ENCODE measurements at places on chromosomes 11 and 22. TPM values are rescaled to one million over a fixed set of nuclear protein-coding genes. Genes with fewer than 3 reads are reported as not detected.

DNA sequence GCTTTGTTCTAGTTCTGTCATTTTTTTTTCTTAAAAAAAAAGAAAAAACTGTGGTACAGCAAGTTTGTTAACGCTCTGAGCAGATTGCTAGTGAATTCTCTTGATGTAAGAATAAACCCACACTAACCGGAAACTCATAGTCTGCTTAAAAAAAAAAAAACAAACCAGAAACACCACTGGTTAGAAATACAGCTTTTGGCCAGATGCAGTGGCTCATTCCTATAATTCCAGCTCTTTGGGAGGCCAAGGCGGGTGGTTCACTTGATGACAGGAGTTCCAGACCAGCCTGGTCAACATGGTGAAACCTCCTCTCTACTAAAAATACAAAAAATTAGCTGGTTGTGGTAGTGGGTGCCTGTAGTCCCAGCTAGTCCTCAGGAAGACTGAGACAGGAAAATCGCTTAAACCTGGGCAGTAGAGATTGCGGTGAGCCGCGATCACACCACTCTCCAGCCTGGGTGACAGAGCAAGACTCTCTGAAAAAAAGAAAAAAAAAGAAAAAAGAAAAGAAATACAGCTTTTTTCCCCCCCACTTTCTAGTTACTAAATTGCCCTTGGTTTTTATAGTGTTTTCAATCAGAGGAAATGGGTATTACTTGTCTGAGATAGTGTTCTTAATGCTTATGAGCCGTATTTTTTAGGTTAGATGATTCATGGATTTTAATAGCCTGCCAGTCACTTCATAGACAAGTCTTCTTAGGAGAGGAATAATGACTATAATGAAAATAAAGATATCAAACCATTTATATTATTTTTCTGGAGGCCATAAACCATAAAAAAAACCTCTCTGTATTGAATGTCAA lies 222.8 kb downstream of the DDX10 start:
- H3K27ac ChIP-seq, result no peak overlapping the region
- H3K4me1 ChIP-seq, result no peaks in the 10 kb centered on the region
- H3K27me3 ChIP-seq, result no peaks in the 10 kb centered on the region
- no peak for DNase-seq

DNA sequence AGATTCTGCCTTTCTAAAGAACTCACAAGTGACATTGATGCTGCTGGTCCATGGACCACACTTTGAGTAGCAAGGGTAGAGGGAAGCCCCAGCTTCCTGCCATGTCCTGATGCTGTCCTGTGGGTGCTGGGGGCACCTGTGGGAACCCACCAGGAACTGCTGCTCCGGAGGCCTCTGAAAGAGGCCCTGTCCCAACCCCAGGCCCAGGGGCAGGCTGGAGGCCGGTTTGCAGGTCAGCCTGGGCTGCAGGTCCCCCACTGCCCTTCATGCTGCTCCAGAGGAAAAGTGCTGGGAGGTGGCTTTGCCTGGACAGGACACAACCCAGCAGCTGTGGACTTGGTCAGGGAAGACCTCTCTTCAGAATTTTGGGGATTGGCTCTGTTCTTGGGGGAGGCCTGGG lies 44.8 kb upstream of the SLC22A12 start:
- no peaks in the 10 kb centered on the region for H3K4me1 ChIP-seq
- no peaks in the 10 kb centered on the region for H3K36me3 ChIP-seq
- DNase-seq, result no peak
- H3K27me3 ChIP-seq, result no peaks in the 10 kb centered on the region
- no peak overlapping the region for H3K27ac ChIP-seq

POLD4 gene
- total RNA-seq, result 78.9 TPM

TENM4 gene
- 1.4 TPM for total RNA-seq

GAL3ST3 gene
- not detected for total RNA-seq

DNA sequence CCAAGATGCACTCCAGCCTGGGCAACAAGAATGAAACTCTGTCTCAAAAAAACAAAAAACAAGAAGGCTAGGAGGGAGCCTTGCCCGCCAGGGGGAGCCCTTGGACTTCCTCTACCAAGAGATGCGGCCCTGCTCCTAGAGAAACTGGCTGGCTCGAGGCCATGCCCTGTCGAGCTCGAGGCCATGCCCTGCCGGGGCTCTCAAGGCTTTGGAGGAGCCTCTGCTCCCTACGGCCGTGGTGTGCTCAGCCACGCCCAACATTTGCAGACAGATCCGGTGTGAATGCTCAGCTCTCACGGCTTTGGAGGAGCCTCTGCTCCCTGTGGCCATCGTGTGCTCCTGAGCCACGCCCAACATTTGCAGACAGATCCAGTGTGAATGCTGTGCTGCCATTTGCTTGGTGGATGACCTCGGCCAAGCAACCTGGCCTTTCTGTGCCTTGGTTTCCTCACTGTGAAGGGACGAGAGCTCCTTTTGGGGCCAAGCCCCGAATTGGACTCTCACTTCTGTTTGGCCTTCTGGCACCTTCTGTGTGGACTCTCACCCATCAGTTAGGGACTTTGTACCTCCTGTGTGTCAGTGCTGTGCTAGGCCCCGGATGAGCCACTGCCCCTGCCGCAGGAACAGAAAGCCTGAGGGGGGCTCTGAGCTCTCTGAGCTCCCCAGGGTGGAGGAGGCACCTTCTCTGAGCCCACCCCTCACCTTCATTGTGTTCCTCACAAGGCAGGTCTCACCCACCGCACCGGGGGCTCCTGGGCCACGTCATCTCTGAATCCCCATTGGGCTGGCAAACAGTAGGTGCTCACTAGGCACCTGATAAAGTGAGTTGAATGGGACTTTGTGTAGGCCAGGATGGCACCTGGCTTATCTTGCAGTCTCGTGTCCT lies 14.1 kb downstream of the C11orf24 start:
- no peaks in the 10 kb centered on the region for H3K36me3 ChIP-seq
- H3K4me3 ChIP-seq, result peak overlapping the region; percentile 28
- DNase-seq, result peak; percentile 98
- no peaks in the 10 kb centered on the region for H3K27me3 ChIP-seq
- H3K4me1 ChIP-seq, result peaks cover 19% of the 10 kb centered on the region
- no peak overlapping the region for H3K27ac ChIP-seq

- H3K27ac ChIP-seq, result no peak overlapping the region
- no peaks in the 10 kb centered on the region for H3K36me3 ChIP-seq
- H3K4me1 ChIP-seq, result no peaks in the 10 kb centered on the region
- DNase-seq, result no peak
Observed at GRCh38 chr22:32712644-32713355, 88.7 kb upstream of the TIMP3 start.

- H3K36me3 ChIP-seq, result no peaks in the 10 kb centered on the region
- no peak overlapping the region for H3K4me3 ChIP-seq
- H3K27ac ChIP-seq, result no peak overlapping the region
- H3K27me3 ChIP-seq, result no peaks in the 10 kb centered on the region
- H3K4me1 ChIP-seq, result no peaks in the 10 kb centered on the region
Observed at GRCh38 chr22:23121424-23121823, 20.4 kb downstream of the RSPH14 start.

MS4A4A gene
- 49.9 TPM for total RNA-seq

AGBL2 gene
- not detected for total RNA-seq

- no peaks in the 10 kb centered on the region for H3K27me3 ChIP-seq
- H3K4me3 ChIP-seq, result peak overlapping the region; percentile 63
- H3K4me1 ChIP-seq, result peaks cover 51% of the 10 kb centered on the region
- peak overlapping the region; percentile 67 for H3K27ac ChIP-seq
Observed at GRCh38 chr11:46295312-46296058, 18.0 kb downstream of the CREB3L1 start.

TYR gene
- not detected for total RNA-seq

CD248 gene
- total RNA-seq, result 20.0 TPM

DNA sequence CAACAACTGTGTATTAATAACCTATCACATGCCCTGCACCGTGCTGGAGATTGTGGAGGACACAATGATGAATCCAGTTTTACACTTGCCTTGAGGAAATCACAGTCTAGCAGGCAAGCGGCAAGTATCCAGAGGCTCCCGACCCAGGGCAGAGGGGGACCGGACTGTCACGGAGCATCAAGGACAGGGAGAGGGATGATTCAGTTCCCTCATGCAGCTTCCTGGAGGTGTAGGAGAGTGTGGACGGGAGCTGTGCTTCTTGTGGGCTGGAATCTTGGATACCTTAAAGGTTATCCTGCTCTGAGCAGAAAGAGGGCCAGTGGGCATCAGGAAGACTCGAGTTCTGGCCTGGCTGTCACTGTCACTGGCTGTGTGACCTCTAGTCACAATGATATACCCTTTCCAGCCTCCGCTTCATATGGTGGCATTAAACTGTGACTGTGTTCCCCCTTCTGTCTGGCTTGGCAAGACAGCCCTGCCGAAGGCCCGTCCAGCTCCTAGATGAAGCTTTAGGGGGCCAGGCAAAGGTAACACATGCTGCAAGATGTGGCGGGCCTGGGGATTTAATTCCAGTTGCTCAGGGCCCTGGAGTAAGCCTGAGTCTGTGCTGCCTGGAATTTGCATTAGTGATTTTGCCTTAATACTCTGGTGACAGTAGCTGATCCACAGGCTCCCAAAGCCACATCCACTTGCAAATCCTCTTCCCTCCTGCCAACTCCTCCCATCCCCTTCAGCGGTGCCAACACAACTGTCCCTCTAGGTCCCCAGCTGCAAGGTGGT lies 162.8 kb downstream of the DSCAML1 start:
- DNase-seq, result peak; percentile 44
- no peaks in the 10 kb centered on the region for H3K27me3 ChIP-seq
- H3K36me3 ChIP-seq, result no peaks in the 10 kb centered on the region
- no peak overlapping the region for H3K4me3 ChIP-seq
- H3K27ac ChIP-seq, result no peak overlapping the region
- H3K4me1 ChIP-seq, result no peaks in the 10 kb centered on the region

DNA sequence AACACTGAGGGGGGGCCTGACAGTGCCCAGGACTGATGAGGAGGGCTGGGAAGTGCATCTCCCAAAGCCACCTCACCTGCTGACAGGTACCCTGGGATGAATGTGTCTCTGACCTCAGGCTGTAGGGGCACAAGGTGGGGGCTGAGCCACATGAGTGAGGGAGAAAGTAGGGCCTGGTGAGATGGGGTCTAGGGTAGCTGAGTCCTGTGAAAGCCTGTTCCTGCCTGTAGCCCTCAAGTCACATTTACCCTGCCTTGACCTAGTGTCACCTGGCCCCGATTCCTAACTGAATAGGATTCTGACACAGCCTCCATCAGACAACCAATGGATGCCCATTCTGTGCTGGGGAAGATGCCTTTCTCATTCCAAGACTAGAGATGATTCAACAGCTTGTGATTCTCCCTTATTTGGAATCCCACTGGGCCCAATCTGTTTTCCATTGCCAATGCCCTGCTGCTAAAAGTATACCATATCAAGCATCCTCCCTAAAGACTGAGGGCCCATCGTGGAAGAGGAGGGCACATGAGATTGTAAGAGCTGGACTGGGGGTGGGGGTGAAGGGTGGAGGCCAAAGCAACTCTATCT lies 11.1 kb upstream of the RFPL1 start:
- H3K4me3 ChIP-seq, result no peak overlapping the region
- no peak overlapping the region for H3K27ac ChIP-seq
- no peak for DNase-seq
- H3K4me1 ChIP-seq, result no peaks in the 10 kb centered on the region

GRCh38 chr11:88552379-88553062 lies 215.0 kb upstream of the CTSC start:
- H3K27ac ChIP-seq, result no peak overlapping the region
- H3K4me3 ChIP-seq, result no peak overlapping the region
- no peak for DNase-seq
- H3K36me3 ChIP-seq, result no peaks in the 10 kb centered on the region

GRCh38 chr22:19667872-19668740 lies 46.2 kb upstream of the SEPTIN5 start:
- no peaks in the 10 kb centered on the region for H3K36me3 ChIP-seq
- peaks cover 5% of the 10 kb centered on the region for H3K27me3 ChIP-seq
- H3K4me3 ChIP-seq, result no peak overlapping the region
- peaks cover 12% of the 10 kb centered on the region for H3K4me1 ChIP-seq
- DNase-seq, result no peak
- H3K27ac ChIP-seq, result no peak overlapping the region

GRAMD1B gene
- 5.0 TPM for total RNA-seq

ANO1 gene
- total RNA-seq, result 33.9 TPM
